Brain pericyte (primary cell): ENCODE measurements at places on chromosomes 13 and 19.

GRCh38 chr13:99832347-99832746 lies 139.2 kb downstream of the ZIC5 start:
- DNase-seq, result no peak

- DNase-seq, result no peak
Measured at GRCh38 chr13:106691861-106692260, 123.9 kb upstream of the ARGLU1 start.

- no peak for DNase-seq
Measured at GRCh38 chr19:9296336-9296735, 13.3 kb downstream of the ZNF699 start.

DNA sequence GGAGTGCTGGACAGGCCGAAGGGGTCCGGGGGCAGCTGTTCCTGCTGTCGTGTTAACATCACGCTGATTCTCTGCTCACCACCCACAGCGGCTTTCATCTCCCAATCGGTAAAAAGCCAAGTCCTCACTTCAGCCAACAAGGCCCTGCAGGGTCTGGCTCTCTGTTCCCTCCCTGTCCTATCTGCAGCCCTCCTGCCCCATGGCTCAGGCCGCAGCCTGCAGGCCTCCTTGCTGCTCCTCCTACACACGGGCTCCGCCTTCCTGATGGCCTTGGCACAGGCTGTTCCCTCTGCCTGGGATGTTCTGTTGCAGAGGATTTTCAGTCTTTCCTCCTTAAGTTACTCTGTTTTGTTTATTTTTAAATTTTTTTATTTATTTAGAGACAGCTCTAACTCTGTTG lies 22.2 kb downstream of the FUZ start:
- DNase-seq, result no peak

DNA sequence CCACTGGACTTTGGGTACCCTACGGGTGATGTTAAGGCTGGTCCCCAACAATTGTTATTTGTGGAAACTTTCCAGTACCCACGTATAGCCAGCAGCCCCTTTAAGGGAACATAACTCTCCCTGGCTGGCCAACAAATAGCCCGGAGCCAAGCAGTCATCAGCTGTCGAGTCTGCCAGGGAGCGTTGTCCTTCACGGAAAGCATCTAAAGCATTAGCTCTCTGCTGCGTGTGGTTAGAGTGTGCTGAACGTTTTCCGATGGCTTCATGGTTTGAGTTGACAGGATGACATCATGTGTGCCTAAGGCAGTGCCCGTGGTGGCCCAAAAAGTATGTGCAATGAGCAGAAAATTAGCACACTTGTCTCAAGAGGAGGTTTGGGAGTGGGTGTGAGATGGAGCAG lies 3.3 kb upstream of the ZNF556 start:
- DNase-seq, result no peak

- no peak for DNase-seq
Measured at GRCh38 chr19:4234862-4235201, 5.5 kb downstream of the EBI3 start.

- no peak for DNase-seq
Measured at GRCh38 chr19:3359919-3360420, 6.4 kb upstream of the NFIC start.

GRCh38 chr13:55816976-55817601 lies 1323.6 kb upstream of the PRR20A start:
- DNase-seq, result no peak

DNA sequence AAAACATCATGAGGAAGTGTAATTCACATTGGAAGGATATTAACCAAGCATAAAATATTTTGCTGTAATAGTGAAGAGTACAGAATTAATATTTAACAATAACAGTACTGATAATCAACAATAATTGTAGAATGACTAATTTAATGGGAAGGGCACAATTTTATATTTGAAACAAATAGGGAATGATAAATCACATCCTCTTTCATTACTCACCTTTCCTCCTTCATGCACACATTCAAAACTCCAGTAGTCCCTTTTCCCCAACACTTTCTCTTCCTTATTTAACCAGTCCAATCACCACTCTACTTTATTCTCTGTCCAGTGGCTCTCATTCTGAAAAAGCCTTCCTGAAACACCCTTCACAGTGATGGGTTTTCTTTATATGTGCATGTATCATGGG lies 110.8 kb upstream of the POSTN start:
- DNase-seq, result no peak

- no peak for DNase-seq
Measured at GRCh38 chr13:23915308-23915707, 18.0 kb upstream of the C1QTNF9B start.

DNA sequence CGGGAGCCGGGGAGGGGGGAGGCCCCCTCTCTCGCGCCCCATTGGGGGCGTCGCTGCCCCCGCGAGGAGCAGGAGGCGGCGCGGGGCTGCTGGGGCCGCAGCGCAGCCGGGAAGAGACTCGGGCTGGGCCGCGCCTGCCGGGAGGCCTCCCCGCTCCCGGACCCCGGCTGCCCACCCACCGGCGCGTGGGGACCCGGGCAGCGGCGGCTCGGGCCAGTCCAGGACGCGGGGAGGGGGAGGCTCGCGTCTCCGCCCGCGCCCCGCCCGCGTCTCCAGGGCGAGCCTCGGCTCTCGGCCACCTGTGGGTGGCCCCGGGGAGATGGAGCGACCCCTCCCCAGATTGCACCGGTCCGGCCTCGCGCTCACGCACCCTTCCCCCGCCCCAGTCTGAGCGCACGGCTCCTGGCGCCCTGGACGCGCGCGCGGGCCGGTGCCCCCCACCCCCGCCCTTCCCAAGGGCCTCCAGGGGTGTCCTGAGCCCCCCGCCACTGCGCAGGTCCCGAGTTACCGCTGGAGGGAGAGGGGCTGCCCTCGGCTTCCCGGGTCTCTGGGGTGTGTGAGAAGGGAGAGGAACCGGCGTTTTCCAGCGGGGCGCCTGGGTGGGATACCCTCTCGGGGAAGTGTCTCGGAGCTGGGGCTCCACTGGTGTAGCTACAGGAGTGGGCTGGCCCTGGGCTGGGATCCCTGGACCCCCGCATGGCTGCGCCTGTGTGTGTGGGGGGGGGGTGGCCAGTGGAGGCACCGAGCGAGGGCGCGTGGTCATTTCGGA lies 645 bp downstream of the PALM start:
- DNase-seq, result no peak
